Activated T-cell treated with anti-CD3 and anti-CD28 coated beads, Interleukin-2, amount 50 U/mL, for 72 hours (primary cell): ENCODE measurements at places on chromosomes 5 and 9.
A peak's percentile ranks its signal among the peaks of the same experiment; 100 is the strongest.

- no peak for DNase-seq
These were observed 58.1 kb downstream of the EBF1 start for GRCh38 chr5:159041444-159042198.

DNA sequence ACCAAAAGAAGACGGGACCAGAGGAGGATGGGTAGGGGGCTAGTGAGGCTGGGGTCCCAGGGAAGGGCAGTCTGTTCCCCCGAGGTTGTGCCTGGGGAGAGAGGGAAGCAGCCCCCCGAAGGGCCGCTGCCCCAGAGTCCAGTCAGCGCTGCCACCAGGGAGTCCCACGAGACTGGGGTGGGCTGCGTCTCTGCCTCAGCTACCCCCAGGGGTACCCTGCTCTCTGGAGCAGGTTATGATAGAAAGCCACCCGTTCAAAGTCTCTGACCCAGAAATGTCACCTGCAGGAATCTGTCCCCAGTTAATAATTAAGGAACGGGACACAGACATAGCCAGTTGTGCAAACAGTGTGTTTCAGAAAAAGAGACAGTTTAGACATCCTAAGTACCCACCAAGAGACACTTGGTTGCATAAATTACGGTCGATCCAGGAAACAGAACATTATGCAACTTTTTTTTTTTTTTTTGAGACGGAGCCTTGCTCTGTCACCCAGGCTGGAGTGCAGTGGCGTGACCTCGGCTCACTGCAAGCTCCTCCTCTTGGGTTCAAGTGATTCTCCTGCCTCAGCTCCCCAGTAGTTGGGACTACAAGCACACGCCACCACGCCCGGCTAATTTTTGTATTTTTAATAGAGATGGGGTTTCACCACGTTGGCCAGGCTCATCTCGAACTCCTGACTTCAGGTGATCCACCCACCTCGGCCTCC is 10.7 kb upstream of the AGPAT2 start:
- no peak for DNase-seq

- no peak for DNase-seq
These were observed 23.4 kb upstream of the GLRA1 start for GRCh38 chr5:151947931-151948608.

DNA sequence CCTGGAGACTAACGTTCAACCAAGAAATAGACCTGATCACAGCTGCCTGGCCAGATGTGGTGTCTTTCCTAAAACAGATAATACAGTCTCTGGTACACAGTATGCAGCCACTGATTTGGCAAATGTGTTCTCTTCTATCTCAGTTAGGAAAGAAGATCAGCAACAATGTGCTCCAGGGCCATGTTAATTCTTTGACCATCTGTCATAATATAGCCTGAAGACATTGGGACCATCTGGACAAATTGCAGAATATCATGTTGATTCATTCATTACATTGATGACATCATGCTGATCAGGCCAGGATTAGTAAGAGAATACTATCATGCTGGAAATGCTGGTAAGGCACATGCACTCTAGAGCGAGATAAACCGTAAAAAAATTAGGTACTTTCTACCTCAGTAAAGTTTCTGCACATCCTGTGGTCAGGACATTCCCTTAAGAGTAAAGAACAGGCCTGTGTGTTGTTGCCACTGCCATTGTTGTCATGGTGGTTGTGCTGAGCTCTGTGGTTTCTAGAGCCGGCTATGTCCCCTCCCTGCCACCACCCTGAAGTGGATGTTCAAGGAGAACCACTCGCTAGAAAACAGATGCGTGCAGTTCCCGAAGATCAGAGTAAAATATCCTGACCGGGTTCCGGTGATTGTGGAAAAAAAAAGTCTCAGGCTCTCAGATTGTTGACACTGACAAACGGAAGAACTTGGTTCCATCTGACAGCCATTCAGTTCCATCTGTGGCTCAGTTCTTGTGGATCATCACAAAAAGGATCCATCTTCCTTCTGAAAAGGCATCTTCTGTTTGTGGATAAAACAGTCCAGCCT is 6.4 kb upstream of the JMY start:
- peak; percentile 71 for DNase-seq

- no peak for DNase-seq
These were observed 22.3 kb downstream of the TTF1 start for GRCh38 chr9:132384376-132384775.

DNA sequence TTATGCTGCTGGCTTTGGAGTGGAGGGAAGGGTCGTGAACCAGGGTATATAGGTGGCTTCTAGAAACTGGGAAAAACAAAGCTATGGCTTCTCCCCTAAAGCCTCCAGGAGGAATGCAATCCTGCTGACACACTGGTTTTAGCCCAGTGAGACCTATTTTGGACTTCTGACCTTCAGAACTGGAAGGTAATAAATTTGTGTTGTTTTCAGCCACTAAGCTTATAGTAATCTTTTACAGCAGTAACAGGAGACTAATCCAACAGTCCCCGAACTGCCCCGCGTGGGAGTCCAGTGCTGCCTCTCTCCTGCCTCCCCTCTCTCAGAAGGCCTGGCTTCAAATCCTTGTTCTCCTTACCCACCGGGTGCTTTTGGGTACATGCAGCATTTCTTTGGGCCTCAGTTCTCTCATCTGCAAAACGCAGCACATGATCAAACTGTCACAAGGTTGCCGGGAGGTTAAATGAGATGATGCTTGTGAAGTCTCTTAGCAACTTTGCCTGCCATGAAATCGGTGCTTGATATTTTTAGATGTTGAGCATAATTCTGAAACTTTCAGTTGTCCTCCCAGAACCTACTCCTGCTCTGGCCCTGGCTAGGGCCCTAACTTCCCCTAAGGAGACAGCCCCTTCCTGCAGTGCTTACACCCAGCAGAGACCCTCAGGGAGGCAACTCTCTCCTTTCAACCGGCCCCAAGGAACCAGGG is 127.3 kb upstream of the BOD1 start:
- DNase-seq: no peak

DNA sequence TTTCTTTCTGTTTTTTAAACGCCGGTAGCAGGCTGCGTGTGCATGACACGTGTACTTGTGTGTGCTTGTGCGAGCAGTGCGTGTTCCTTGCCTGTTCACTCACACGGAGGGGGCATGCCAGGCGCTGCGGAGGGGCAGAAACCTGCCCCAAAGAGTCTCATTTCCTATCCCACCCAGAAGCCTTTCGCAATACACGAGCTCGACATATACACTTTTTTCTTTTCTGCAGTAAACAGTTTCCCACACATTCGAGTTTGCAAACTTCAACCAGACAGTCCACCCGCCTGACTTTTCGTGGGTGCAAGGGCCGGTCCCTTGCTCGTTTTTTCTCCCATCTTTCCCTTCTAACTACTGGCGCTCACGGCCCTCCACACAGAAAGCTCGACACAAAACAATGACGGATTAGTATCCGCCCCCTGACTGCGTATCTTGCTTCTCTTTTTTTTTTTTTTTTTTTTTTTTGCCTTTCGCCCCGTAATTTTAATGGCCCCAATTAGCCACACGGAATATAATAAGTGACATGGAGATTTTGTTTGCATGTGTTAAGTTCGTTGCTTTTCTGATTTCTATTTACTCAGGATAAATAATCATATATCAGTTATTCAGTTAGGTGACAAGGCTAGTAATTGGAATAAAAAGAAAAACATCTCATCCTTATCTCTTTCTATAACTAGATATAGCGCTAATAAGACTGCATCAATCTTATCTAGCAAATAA is 5.3 kb upstream of the OTP start:
- DNase-seq: no peak

GRCh38 chr5:111618623-111619271 is 106.4 kb upstream of the STARD4 start:
- no peak for DNase-seq
